ENCODE measurements at places on chromosomes 4 and X. TPM values are rescaled to one million over a fixed set of nuclear protein-coding genes. Genes with fewer than 3 reads are reported as not detected.

Gene UGT2B7
- not detected for total RNA-seq

Gene FMR1NB
- not detected for total RNA-seq

- peak; percentile 28 for DNase-seq
Observed at GRCh38 chr4:153573881-153574802, 108.0 kb downstream of the TMEM131L start.

DNA sequence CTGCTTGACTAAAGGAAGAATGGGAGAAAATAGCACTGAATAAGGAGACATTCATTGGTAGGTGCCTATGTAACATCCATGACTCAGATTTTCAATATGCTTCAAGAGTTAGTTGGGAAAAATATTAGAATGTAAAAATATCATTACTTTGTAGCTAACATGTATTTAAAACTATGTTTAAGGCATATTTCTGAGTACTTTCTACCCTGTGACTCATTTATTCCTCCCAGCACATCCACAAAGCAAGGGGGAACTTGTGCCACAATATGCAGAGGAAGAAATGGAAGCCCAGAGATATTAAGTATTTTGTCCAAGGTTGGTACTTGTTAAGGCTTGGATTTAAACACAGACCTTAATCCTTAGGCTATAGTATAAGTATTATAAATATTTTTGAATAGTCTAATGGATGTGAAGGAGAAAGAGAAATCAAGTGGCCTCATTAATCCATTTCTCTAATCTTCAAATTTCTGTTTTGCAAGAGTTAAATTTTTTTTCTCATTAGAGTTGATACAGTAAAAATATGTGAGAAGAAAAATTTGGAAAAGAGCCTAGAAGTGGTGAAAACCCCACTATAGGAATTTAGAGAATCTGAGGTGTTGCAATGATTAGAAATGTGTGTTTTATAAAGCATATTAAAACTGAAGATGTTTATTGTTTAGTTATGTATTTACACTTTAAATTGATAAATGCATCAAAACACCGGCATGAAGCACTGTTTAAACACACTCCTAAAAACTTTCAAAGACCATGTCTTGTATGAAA lies 149.3 kb upstream of the GYPA start:
- DNase-seq = no peak

- DNase-seq = no peak
Observed at GRCh38 chr4:73735231-73735630, 5.1 kb upstream of the CXCL8 start.

DNA sequence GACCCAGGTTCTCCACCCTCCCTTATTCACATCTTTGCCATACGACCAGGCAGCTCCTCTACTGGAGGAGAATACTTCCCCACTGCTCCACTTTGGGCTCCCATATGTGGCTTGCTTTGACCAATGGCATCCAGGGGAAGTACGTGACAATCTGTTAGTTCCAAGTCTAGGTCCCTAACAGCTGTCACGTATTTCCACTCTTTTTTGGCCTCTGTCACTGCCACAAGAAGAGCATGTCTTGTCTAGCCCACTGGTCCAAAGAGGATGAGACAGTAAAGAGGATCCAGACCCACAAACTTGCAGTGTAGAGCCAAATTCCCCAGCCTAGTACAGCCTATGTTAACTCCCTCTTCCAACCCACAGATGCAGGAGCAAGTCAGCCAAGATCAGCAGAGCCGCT lies 49.7 kb upstream of the GATB start:
- no peak for DNase-seq

Gene POU4F2
- not detected for total RNA-seq

DNA sequence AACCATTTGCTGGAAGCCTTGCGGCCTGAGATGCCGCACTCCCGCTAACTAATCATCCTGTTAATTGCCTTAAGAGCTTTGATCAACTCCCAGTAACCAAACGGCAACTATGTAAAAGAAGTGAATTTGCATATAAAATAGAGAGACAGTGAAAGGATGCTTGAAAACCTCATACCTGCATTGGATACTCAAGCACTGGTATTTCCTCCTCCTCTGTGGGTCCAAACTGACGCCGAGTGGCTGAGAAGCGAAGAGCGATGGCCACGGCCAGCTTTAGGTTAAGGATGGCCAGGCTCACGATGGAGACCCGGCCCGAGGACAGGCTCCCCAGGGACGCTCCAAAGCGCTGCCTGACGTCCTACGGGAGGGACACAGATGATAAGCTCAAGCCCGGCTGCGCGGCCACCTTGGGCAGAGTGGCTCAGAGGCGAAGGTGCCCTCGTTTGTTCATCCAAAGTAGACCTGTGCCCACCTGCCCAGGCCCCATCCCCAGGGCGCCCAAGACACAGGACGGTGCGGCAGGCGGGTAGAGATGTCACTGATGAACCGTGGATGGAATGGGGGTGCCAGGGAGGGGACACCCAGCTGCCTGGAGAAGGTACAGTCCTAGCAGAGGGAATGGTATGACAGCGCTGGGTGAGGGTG lies 43.6 kb downstream of the ACOX3 start:
- DNase-seq = no peak

Gene RAB40A
- total RNA-seq = 0.15 TPM

Gene ABCE1
- 176 TPM for total RNA-seq

Gene PAGE2B
- not detected for total RNA-seq

DNA sequence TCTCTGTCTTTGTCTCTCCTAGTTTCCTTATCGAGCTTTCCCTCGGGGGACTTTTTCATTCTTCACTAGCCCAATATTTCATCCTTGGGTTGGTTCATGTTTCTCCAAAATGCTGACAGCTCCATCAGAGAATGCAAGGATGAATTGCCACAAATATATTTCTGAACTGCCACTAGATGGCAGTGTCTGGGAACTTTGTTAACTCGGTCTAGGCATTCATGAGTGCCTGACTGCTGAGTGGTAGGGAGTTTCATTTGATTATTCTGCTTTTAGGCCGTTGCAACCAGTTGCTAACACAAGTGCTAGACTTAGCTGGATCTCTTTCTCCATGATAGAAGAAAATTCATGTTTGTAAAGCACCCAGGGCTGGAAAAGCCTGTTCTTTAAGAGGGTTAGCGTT lies 73.5 kb upstream of the RAP2C start:
- peak; percentile 0 for DNase-seq

Gene TBC1D8B
- 0.26 TPM for total RNA-seq

DNA sequence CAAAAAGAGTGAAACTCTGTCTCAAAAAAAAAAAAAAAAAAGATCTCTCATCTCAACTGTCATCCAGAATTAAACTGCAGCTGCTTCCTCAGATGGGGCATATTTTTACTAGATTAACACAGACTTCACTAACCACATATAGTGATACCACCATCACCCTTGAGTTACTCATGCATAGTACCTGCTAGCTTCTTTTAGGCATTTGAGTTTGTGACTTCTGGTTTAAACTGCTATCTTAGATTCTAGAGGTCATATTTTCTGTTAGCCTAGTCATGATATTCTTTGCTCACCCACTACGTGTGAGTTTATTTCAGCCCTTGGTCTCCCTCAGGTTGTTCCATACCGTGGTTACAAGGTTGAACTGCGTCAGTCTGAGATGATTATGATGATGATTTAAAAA lies 154.9 kb upstream of the BMP3 start:
- no peak for DNase-seq

- no peak for DNase-seq
Observed at GRCh38 chr4:184053434-184053833, 148.3 kb downstream of the STOX2 start.

GRCh38 chr4:157270108-157270507 lies 49.6 kb downstream of the GRIA2 start:
- no peak for DNase-seq

Gene ADGRG2
- not detected for total RNA-seq

DNA sequence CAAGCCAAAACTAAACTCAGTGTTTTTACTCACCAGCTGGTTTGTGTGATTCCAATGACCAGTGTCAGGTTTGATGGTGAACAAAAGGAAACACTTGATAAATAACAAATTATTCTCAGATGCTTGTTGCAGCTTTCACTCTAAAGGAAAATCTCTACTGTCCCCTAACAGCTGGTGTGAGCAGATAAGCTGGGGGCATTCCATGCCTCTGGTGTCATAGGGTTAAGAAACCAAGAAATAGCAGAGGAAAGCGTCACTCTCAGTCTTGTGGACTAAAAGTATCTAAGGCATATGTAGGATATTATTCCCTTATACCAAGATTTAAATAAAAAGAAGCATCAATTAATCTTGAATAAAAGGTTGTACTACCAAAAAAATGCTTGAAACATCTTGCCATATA lies 24.3 kb downstream of the TRPC5 start:
- no peak for DNase-seq

Gene TREX2
- 0.83 TPM for total RNA-seq

DNA sequence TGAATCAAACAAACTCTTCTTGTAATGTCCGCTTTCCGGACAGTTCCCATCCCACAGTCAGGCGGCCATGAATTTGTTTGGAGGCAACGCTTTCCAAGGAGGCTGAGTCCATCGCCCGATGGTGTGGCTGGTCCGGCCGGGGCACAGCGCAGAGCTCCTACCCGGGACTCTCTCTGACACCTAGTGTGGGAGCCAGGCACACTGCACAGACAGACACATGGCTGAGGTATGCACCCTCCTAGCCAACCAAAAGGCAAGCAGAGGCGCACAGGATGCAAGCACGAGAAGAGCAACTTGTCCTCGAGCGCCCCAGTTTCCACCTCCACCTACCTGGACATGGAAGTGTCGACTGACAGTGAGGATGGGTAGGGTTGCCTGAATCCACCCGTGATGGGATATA lies 87.5 kb downstream of the LEF1 start:
- DNase-seq = no peak

DNA sequence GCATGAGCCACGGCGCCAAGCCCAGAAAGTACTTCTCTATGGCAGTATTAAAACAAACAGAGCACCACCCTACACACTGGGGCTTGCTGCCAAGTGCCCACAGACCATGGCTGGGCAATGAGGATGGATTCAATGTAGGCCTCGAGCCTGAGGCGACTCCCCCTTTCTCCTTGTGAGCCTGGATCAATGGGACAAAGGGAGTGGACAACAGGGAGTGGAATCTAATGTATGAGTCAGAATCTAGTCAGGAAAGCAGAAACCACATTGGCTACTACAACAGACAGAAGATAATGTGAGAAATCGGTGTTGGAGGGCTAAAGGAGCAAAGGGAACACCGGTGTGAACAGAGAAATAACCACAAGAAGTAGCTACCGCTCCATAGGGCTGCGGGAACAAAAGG lies 37.7 kb upstream of the OCIAD2 start:
- no peak for DNase-seq

GRCh38 chr4:6626066-6626465 lies 14.4 kb upstream of the MRFAP1 start:
- DNase-seq = no peak

GRCh38 chr4:142901166-142901662 lies 55.1 kb upstream of the INPP4B start:
- no peak for DNase-seq

Gene TMSB4X
- total RNA-seq = 6,612 TPM

Gene MYOZ2
- not detected for total RNA-seq

DNA sequence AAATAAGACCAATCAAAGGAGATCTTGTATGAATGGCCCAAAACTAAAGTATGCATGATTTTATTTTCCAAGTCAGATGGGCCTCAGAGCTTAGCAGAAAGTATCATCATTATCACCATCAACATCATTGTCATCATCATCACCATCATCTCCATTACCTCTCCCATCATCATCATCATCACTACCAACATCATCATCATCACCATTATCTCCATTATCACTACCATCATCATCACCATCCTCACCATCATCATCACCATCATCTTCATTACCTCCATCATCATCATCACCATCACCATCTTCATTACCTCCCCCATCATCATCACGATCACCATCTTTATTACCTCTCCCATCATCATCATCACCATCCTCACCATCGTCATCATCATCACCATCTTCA lies 363.9 kb downstream of the DHRSX start:
- DNase-seq = no peak

GRCh38 chrX:46686003-46686645 lies 72.8 kb downstream of the SLC9A7 start:
- DNase-seq = peak; percentile 4

Gene EMCN
- total RNA-seq = not detected

Gene P2RY4
- not detected for total RNA-seq

Gene HTT
- total RNA-seq = 65.9 TPM

GRCh38 chr4:1629699-1630083 lies 54.4 kb downstream of the FAM53A start:
- no peak for DNase-seq

Gene SLC6A14
- total RNA-seq = not detected

DNA sequence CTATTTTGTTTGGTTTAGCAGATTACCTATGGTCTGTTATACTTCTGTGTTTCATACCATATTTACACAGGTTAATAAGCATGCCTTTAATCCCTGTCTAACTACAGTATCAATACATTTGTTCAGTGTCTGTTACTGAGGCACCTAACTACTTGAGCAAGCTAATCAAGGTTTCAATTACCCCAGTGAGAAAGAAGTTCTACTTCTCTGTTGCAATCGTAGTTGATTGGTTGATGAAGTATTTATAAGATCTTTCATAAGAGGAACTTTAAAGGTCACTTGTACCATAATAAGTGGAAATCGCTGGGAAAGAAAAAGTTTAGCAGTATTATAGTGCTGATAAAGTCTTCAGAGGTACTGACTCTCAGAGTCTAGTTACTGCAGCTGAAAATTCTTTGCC lies 490.6 kb downstream of the RPA4 start:
- no peak for DNase-seq

DNA sequence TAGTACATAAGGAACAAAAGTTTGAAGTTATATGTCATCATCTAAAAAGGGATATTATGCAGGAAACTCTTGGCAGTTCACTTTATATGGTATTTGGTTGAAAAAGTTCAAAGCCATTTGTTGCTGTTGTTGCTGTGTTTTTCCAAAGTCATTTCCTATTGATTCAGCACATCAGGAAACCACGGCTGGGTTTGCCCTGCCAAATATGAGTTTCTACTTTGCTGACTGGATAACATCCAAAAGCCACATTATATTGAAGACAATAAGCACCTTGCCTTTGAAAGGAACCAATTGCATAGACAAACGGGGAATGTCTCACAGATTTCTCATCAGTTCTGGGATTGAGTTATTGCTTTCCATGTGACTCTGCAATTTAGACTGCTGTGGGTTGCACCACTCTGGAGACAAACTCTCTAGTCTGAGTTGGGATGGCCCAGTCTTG lies 206.1 kb downstream of the SLC39A8 start:
- DNase-seq = no peak

GRCh38 chr4:105277702-105278101 lies 131.0 kb downstream of the TET2 start:
- no peak for DNase-seq

DNA sequence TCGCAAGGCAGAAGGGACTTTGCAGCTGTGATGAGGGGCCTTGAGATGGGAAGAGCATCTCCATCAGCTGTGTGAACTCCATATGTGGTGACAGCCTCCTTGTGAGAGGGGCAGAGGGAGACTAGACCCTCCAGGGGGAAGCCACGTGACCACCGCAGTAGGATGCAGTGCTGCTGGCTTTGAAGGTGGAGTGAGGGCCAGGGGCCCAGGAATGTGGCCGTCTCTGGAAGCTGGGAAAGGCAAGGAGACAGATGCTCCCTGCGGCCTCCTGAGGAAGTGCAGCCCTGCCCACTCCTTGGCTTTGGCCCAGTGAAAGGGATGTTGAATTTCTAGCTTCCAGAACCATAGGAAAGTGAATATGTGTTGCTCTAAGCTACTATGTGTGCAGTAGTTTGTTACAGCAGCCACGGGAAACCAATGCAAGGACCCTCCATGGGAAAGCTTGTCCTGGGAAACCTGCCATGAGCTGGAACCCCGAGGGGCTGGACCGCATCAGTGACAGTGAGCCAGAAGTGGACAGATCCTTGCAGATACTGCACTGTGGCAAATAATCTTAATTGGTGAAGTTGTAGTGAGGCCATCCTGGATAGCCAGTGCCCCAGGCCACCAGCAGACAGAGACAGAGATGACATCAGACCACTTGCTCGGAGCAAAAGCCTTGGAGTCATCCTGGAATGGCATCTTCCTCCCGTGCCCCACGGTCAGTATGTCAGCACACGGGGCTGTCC lies 35.4 kb upstream of the SORCS2 start:
- no peak for DNase-seq
